Hair follicle dermal papilla cell (primary cell): ENCODE measurements at places on chromosomes 4 and X. TPM values are rescaled to one million over a fixed set of nuclear protein-coding genes. Genes with fewer than 3 reads are reported as not detected.

SMR3B gene
- total RNA-seq: not detected in 2 replicates

MXRA5 gene
- 101 and 148 TPM in 2 replicates for total RNA-seq

HSD17B13 gene
- total RNA-seq: not detected in 2 replicates

PCDH10 gene
- total RNA-seq: 7.5 and 9.8 TPM in 2 replicates

MAD2L1 gene
- total RNA-seq: 1.6 and 1.9 TPM in 2 replicates

TIGD4 gene
- total RNA-seq: 0.12 and 0.16 TPM in 2 replicates

LRIT3 gene
- total RNA-seq: under 0.01 TPM in 1 of 2 replicates, not detected in the other

CDKL5 gene
- 6.7 and 7.3 TPM in 2 replicates for total RNA-seq

ZAR1 gene
- not detected in 2 replicates for total RNA-seq

NDNF gene
- 11.8 and 18.7 TPM in 2 replicates for total RNA-seq

GBA3 gene
- not detected in 2 replicates for total RNA-seq

OPRPN gene
- not detected in 2 replicates for total RNA-seq

HTN1 gene
- not detected in 2 replicates for total RNA-seq

FHDC1 gene
- 0.65 and 1.2 TPM in 2 replicates for total RNA-seq

LPAR4 gene
- total RNA-seq: 2.4 and 4.7 TPM in 2 replicates

SATL1 gene
- not detected in 2 replicates for total RNA-seq

ANKRD37 gene
- total RNA-seq: 4.4 and 6.9 TPM in 2 replicates
